ENCODE measurements at places on chromosomes 12 and 14. TPM values are rescaled to one million over a fixed set of nuclear protein-coding genes. Genes with fewer than 3 reads are reported as not detected.

- no peak for DNase-seq
Observed at GRCh38 chr14:43172899-43173548, 1334.1 kb downstream of the FSCB start.

GRCh38 chr14:101442451-101442850 lies 118.8 kb upstream of the DIO3 start:
- no peak for DNase-seq

DNA sequence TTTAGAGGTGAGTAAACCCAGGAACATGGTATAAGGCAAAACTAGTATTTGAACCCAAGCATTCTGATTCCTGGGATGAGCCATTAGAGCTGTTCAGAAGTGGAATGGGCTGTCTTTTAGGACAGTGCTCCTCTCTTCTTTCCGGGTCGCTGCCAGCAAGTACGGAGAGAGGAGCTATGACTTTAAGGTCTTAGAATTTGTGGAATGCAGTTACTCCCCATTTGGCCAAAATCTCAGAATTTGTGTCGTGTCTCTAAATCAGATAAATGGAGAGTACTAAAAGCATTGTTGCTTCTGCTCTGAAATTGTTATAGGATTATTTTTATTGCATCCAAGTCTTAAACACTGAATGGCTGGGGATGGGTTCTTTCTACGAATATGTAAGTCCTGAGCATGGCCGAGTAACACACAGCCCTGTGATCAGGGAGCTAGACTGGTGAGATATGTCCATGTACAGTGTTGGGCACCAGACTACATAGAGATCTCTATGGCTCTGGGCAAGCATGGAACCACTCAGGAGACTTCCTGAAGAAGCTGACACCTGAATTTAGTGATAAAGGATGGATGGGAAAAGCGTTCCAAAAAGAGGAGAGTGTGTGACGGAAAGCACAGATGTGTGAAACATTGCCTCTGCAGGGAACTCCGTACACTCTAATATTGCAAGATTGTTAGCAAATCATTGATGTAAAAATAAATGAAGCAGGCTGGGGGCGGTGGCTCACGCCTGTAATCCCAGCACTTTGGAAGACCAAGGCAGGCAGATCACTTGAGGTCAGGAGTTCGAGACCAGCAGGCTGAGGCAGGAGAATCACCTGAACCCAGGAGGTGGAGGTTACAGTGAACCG lies 184.7 kb downstream of the SRGAP1 start:
- no peak for DNase-seq

- DNase-seq, result no peak
Observed at GRCh38 chr12:90954921-90955320, at the start of gene CCER1. Gene CCER1, minus strand, starts transcription at chr12:90955176. Its CDS starts 434 bp downstream, at chr12:90954742.

GRCh38 chr12:89230376-89231315 lies 121.7 kb downstream of the DUSP6 start:
- DNase-seq, result no peak

GRCh38 chr14:58712357-58712756 lies 74.6 kb downstream of the DACT1 start:
- no peak for DNase-seq

- DNase-seq, result no peak
Observed at GRCh38 chr12:84408936-84409335, 503.7 kb downstream of the SLC6A15 start.

- DNase-seq, result no peak
Observed at GRCh38 chr12:88035907-88036289, 6.7 kb upstream of the C12orf50 start.

DNA sequence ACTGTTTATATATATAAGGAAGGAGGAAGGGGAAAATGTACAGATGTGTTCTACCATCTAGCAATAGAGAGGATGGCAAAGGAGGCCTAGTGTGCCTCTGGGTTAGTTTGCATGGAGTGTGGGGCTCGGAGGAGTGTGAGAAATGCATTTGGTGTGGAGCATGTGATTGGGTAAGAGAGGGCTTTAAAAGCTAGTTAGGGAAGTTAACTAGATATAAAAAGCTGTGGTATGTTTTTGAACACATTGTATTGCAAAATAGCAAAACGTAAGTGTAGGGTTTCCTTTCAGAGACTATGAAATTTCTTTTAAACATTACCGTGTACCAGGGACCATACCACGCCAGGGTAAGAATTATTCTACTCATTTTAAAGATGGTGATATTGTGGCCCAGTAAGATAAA lies 53.3 kb upstream of the STXBP6 start:
- DNase-seq, result no peak

DNA sequence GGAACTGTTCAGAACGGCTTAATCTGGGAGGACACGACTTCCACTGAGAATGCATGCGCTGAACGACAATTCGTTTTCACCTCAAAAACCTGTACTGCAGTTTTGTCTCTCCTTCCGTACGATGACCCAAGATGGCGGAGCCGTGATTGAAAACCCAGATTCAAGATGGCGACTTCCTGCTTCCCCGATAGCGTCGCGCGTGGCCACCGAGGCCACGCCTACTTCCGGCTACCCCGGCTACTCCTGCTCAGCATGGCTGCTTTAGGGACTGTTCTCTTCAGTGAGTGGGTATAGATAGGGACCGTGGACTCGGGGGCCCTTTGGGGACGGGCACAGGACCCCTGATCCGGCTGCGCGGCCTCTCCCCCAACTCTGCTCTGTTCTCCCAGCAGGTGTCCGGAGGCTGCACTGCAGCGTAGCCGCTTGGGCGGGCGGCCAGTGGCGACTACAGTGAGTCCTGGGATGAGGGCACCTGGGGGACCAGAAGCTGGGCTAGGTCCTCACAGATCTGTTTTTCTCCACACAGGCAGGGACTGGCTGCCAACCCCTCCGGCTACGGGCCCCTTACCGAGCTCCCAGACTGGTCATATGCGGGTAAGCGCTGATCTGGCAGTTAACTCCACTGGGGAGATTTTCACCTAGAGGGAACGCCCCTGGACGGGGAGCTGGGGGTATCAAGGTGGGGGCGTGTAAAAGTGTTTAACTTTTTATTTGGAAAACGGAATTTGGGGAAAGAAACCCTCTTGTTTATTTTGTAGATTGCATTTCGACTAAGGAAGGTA lies at the start of gene MRPL52:
Gene MRPL52, plus strand, starts transcription at position 227 of the 782 bp plus-strand sequence. Its CDS starts 26 bp downstream, at position 253.
- DNase-seq, result peak; percentile 83

DNA sequence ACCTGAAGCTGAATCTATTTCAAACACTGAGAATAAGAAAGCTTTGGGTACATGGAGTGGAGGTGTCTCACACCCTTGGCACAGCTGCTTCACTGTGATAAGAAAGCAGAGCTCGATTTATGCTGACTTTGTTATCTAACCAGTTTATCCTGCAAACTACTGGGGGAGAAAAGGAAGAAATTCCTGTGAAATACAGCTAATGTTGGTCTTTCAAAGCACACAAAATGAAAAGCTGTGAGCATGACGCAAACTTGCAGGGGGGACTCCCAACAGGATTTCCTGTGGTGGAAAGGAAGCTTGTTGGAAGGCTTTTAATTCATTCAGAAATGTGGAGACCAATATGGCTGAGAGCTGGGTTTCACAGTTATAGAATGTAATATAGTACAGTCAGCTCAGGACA lies 53.4 kb downstream of the SRGAP1 start:
- DNase-seq, result no peak

DNA sequence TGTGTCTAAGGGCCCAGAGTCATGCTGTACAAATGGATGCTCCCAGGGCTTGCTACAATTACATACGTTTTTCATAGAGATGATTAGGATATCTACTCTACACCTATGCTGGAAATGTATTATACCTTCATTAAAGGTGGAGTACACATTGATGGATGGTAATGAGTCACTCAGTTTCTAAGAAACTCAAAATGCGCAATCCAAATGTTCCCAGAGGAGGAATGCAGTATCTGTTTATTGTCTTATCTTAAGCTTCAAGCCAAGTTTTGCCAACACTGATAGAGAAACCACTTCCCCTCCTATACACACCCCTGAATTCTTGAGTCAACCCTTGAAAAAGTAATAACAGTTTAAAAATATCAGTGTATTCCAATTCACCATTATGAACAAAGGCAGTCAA lies 266.6 kb upstream of the FAR2 start:
- no peak for DNase-seq

DNA sequence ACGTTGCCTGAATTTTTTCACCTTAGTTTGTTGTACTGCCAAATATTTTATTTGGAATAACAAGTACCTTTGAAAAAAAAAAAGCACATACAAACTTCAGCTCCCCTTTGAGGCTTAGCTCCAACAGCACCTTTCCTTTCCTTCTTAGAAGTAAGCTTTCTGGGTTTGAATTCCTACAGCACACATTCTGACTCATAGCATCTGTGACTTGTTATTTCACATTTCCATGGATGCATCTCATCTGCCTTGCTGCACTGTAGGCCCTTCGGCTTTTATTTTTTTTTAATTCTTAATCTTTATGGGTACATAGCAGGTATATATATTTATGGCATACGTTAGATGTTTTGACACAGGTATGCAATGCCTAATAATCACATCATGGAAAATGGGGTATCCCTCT lies 7.2 kb downstream of the LGALS3 start:
- no peak for DNase-seq

The CIDEB gene
- total RNA-seq, result 3.4 TPM

The PZP gene
- total RNA-seq, result not detected

The CD69 gene
- total RNA-seq, result 0.62 TPM

The KIF26A gene
- 13.1 TPM for total RNA-seq

All from occipital lobe (tissue), 3 donors.